ENCODE measurements at places on chromosomes 4 and X.

- no peak for DNase-seq
These were observed 119.0 kb upstream of the SLC6A14 start for GRCh38 chrX:116317409-116317808.

- DNase-seq: no peak
These were observed 361.0 kb upstream of the HAND2 start for GRCh38 chr4:173891072-173891471.

DNA sequence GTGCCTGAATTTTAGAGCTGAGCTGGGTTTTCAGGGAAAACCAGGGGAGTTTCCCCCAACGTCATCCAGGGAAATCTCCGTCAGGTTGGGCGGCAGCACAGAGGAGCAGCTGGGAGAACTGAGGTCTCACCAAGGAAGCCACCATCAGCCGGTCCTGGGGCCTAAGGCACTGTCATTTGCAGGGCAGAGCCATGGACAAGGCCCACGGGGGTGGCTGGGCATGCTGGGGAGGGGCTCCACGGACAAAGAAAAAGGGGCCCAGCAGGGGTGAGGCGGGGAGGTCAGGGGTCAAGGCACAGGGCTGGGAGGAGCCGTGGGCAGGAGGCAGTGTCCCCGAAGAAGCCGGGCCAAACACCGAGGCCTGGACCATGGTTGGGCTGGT is 109.8 kb downstream of the HMX1 start:
- no peak for DNase-seq

- no peak for DNase-seq
These were observed 275.8 kb upstream of the NR3C2 start for GRCh38 chr4:148717988-148718387.

DNA sequence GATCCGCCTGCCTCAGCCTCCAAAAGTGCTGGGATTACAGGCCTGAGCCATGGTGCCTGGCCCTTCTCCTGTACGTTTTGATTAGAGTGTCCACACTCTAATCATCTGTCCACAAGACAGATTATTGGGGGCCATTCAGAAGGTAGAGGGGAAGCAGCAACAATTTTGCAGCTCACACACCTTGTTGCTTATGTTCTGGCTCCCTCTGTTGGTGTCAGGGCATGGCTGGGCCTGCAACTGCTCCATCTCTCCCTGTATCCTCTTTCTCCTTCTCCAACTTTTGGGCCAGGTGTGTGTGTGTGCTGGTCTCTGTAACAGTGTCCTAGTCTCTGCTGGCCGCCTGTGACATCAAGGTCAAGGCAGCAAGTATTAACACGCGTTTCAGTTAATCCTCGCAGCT is 125.5 kb upstream of the MBNL3 start:
- no peak for DNase-seq

GRCh38 chr4:56078866-56079265 is 130.1 kb downstream of the CEP135 start:
- DNase-seq: no peak

DNA sequence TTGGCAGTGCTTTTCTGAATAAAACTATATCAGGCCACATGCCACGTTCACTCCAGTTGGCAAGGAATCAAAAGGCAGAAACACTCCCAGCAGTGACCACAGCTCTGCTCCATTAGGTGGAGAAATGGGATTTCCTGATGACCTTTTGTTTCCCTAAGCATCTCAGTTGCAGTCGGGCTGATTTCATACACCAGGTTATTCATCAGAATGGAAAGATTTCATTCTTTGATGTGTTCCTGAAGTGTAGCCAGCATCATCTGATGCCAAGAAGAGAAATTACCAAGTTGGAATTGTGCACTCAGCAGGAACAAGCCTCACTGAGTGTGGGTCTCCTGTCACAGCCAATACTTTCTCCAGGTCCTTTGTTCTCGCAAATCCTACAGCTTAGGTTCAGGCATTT is 193.7 kb downstream of the SPATA18 start:
- no peak for DNase-seq

GRCh38 chr4:176226736-176227135 is 31.4 kb upstream of the SPATA4 start:
- DNase-seq: no peak

DNA sequence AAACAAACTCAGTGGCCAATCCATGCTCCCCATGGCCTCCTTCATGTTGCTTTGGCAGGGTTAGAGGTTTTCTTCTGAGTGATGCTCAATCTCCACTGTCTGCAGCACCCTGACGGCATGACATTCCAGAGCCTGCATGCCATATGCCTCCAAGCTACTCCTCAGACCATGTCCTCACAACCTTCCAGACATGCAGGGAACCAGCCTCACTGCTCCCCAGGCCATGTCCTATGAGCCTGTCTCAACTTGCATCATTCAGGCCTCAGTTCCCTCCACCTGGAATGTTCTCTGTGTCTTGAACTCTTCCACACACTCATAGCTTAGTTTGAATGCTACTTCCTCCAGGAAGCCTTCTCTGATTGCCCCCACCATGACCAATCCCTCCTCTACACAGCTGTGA is 18.8 kb downstream of the PROM1 start:
- DNase-seq: no peak

GRCh38 chr4:59200992-59201391 is 1999.1 kb upstream of the ADGRL3 start:
- DNase-seq: no peak

DNA sequence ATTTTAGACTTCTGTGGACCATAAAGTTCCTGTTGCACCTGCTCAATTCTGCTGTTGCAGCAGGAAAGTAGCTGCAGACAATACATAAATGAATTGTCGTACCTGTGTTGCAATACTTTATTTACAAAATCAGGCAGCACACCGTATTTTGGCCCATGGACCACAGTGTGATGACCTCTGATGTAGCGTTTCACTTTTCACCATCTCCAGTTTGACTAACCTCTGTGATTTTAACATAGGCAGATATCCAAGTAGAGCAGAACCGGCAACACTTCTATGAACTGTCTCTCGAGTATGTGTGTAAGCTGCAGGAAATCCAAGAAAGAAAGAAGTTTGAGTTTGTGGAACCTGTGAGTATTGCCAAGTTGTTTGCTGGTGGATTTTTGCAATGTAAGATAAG is 132.7 kb downstream of the ARHGAP10 start:
- no peak for DNase-seq

GRCh38 chr4:92128676-92129075 is 175.1 kb upstream of the GRID2 start:
- no peak for DNase-seq

GRCh38 chr4:164011791-164012190 is 517.3 kb downstream of the TMA16 start:
- no peak for DNase-seq

DNA sequence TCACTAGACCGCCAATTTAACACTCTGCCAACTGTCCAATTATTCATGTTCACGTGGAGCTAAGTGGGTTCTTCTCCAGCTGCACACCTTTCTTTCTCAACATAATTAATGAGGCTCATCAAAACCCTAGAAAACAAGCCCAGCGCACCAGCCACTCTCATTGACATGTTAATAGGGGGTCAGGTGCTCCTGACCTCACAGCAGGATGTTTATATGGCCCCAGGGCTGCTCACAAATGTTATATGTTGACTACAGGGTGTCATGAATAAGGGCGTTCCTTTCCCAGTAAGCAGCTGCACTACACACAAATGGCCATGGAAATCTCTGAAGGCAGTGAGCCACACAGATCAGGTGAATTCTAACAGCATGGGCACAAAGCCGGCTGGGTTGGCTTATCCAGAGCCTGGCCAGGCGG is 209.8 kb downstream of the MGST2 start:
- DNase-seq: no peak

GRCh38 chr4:40682290-40683101 is 52.8 kb upstream of the RBM47 start:
- no peak for DNase-seq

DNA sequence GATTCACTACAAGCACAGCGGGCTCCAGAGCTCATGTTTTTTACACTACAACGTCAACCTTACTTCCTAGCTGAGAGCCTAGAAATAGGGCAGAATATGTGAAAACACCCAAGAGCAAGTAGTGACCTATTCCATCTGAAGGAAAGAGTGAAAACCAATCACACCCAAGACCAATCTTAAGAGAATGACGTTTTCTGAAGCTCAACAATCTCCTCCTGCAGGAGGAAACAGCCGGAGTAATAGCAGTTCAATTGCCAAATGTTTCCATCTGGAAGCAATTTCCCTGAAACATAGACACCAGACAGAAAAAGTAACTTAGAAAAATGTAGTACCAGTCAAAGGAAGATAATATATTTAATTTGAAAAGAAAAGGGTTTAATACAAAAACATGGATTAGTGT is 142.4 kb downstream of the ANXA5 start:
- DNase-seq: no peak

GRCh38 chr4:59855630-59856352 is 1344.3 kb upstream of the ADGRL3 start:
- DNase-seq: no peak

- no peak for DNase-seq
These were observed 44.3 kb downstream of the CHST7 start for GRCh38 chrX:46617906-46618305.

GRCh38 chrX:124257924-124258702 is 74.3 kb upstream of the TEX13D start:
- DNase-seq: no peak

- no peak for DNase-seq
These were observed 16.3 kb upstream of the NEIL3 start for GRCh38 chr4:177293208-177294033.

DNA sequence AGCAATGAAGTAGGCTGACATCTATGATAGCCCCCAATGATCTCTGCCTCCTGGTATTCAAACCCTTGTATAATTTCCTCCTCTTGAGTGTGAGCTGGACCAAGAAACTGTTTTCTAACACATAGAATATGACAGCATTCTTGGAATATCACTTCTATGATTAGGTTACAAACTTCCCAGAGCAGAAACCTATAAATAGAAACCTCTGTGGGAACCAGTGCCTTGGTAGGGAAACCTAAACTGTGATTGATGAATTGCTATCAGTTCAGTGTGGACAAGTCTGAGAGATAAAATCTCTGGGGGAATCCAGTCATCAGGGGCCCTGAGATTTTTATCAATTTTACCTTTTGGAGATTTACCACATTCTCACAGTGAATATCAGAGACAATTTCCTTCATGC is 756.5 kb upstream of the AGA start:
- no peak for DNase-seq

DNA sequence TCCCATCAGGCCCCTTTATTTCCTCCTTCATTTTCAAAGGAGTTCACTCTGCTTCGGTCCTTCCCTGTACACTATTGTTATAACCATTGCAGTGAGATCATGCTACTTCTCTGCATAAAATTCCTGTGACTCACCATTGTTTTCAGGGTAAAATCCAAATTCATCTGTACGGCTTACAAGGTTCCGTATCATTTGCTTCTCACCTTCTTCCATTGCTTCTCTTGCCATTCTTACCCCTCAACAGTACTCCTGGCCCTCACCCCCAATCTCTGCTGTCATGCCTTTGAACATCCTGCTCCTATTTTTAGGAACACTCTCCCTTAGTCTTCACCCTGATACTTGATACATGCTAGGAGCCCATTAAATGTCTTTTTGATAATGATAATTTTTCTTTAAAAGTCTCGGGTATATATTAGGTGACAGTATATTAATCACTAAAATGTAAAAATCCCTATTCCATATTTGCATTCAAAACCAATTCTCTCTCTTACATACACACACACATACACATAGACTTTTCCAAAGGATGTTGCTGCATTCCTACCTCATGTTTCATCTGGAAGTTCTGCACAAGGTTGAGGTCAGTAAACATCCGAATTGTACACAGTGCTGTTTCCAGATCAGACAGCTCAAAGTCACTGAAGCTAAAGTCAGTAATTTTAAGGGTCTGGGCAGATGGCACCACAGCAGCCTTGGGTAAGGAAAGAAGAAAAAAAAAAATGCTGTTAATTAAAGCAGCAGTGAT is 103.4 kb downstream of the PDE5A start:
- DNase-seq: no peak

DNA sequence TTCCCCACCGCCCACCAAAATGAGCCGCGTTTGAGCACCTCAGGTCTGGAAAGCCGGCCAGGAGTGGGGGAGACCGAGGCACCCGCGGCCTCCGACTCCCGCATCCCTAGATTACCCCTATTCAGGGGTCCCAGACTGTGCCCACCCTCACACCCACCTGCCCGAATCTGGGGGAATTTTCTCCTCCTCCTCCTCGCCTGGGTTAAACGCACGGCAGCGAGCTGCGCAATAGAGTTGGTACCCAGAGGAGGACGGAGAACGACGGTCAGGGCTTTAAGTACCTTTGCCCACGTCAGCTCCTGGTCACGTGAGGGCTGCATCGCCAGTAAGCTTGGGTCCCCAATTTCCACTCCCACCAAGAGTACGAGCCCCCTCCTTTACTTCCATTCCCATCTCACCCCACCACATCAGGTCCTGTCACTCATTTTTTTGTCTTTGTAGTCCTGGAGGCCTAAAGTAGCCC is at the start of gene ARMCX2:
Gene ARMCX2 (minus strand): TSS at position 250 of the 463 bp plus-strand sequence. CDS start 2,262 bp downstream, outside the sequence.
- DNase-seq: peak; percentile 30

DNA sequence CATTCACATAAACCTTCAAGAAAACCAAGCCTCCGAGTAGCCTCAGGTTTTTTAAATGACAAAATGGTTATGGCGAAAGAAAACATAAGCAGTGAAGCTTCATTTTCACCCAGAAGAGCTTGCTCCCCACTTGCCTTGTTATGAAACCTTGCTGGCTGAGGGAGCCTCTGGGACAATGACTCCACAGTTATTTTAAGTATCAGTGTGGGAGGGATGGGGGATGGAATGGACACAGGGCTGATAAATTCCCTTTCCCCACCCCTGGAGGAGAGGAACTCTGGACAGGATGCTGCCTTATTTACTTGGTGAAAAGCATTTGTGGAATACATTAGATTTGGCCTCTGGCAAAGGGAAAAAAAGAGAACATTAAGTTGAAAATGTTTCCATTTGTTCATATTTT is 220.7 kb upstream of the CNKSR2 start:
- DNase-seq: no peak

DNA sequence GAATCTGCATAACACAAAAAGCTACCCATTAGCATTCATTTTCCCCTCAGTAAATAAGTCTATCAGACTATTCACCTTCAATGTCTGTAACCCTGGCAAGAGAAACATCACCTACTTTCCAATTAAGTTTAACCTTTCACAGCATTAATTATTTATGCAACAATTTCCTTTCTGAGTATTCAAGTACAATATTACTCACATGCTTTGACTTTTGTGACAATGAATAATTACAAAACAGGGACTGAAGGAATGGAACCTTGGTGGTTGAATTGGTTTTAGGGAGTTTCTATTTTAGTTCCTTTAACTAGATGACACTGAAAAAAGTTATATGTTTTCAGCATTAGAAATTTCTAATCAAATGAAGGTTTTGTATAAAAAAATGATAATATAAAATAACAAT is 932.3 kb upstream of the EPHA5 start:
- no peak for DNase-seq

GRCh38 chr4:84708406-84709135 is 125.6 kb downstream of the CDS1 start:
- no peak for DNase-seq

GRCh38 chrX:124435616-124436015 is 89.3 kb downstream of the SH2D1A start:
- no peak for DNase-seq

Measured in endothelial cell (in vitro differentiated cells).